Natural killer cell (primary cell): ENCODE measurements at places on chromosomes 3 and 15. TPM values are rescaled to one million over a fixed set of nuclear protein-coding genes. Genes with fewer than 3 reads are reported as not detected.

Gene SEMA3B
- 0.97 TPM for total RNA-seq

Gene CLSTN2
- not detected for total RNA-seq

Gene GABRR3
- not detected for total RNA-seq

Gene LSMEM2
- total RNA-seq, result not detected

Gene SLC51B
- not detected for total RNA-seq

Gene CCR4
- total RNA-seq, result 2.5 TPM

Gene RTP2
- not detected for total RNA-seq

Gene SH2D7
- not detected for total RNA-seq

Gene PLA1A
- total RNA-seq, result 0.34 TPM

Gene HESX1
- total RNA-seq, result 0.55 TPM

Gene SLC28A2
- total RNA-seq, result not detected

- H3K36me3 ChIP-seq, result no peaks in the 10 kb centered on the region
- DNase-seq, result no peak
- peaks cover 11% of the 10 kb centered on the region for H3K4me1 ChIP-seq
Measured at GRCh38 chr15:52021128-52021671, 2.2 kb downstream of the MAPK6 start.

GRCh38 chr3:130906374-130906995 is 12.6 kb downstream of the ATP2C1 start:
- no peak overlapping the region for H3K4me3 ChIP-seq
- H3K36me3 ChIP-seq, result no peaks in the 10 kb centered on the region
- H3K27ac ChIP-seq, result no peak overlapping the region
- no peak for DNase-seq
- H3K4me1 ChIP-seq, result no peaks in the 10 kb centered on the region
- H3K27me3 ChIP-seq, result no peaks in the 10 kb centered on the region

- no peaks in the 10 kb centered on the region for H3K27me3 ChIP-seq
- no peak within 1 kb of the TSS for H3K27ac ChIP-seq
- H3K4me1 ChIP-seq, result no peaks in the 10 kb centered on the region
- no peak within 1 kb of the TSS for H3K4me3 ChIP-seq
- no peak for DNase-seq
- no peaks in the 10 kb centered on the region for H3K36me3 ChIP-seq
Measured at GRCh38 chr3:63652066-63652725, at the start of gene SNTN. Gene SNTN (plus strand): TSS chr3:63652675. CDS start chr3:63652688, 13 bp downstream.

DNA sequence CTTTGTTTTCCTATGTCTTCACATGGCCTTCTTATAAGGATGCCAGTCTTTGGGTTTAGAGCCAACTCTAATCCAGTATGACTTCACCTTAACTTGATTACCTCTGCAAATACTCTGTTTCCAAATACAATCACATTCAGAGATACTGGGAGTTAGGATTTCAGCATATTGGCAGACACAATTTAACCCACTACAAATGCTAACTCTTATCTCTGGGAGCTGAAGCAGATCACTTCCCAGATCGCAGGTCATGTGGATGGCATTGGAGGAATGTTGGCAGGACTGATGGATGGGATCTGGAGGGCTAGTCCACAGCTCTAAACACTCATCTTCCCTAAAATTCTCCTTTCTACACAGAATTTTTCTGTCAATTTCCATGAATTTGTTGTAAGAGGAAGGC is 46.2 kb upstream of the ADGRG7 start:
- no peaks in the 10 kb centered on the region for H3K4me1 ChIP-seq
- DNase-seq, result no peak
- no peak overlapping the region for H3K27ac ChIP-seq
- H3K36me3 ChIP-seq, result no peaks in the 10 kb centered on the region
- no peak overlapping the region for H3K4me3 ChIP-seq

- no peaks in the 10 kb centered on the region for H3K27me3 ChIP-seq
- no peak overlapping the region for H3K27ac ChIP-seq
- DNase-seq, result no peak
Measured at GRCh38 chr3:113113361-113113760, 98.0 kb upstream of the BOC start.

- H3K27me3 ChIP-seq, result no peaks in the 10 kb centered on the region
- no peak for DNase-seq
- no peak overlapping the region for H3K4me3 ChIP-seq
Measured at GRCh38 chr3:138127636-138128365, 4.4 kb downstream of the A4GNT start.

GRCh38 chr3:62210011-62210410 is 163.3 kb downstream of the FEZF2 start:
- no peaks in the 10 kb centered on the region for H3K4me1 ChIP-seq
- DNase-seq, result no peak
- H3K4me3 ChIP-seq, result no peak overlapping the region
- no peaks in the 10 kb centered on the region for H3K36me3 ChIP-seq
- H3K27me3 ChIP-seq, result no peaks in the 10 kb centered on the region
- H3K27ac ChIP-seq, result no peak overlapping the region

DNA sequence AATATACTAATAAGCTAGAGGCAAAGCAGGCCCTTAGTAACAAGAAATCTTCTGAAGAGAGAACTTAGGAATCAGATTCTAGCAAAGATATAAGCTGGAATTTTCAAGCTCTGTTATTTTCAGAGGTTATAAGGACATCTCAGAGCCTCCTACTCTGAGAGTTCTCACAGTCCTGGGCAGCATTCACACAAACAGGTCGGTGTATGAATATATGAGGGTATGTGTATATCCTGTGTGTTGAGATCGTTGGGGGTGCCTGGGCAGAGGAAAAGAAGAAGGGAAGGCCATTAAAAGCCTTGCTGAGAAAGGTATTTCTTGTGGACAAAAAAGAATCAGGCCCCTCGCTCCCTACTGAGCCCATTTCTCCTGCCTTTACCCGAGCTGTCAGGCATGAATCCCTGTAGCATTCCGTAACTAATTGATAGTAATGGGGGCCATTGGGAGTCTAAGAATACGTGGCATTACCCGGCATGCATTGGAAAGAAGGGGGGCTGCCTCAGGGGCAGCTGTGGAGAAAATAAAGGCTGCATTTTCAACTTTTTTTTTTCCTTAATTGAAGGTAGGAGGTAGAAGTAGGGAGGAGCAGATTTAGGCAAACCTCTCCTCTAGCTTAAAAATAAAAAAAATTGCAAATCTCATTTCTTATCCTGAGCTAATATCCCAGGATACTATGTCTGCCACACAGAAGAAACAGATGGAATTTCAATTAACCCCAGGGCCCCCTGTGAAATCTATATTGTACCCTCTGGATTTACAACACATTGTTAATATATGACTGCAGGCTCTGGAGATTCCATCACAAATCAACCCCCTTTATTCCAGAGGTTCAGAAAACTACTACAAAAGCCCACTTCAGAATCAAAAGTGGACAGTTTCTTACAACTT is 103.8 kb downstream of the GTPBP8 start:
- H3K36me3 ChIP-seq, result no peaks in the 10 kb centered on the region
- H3K4me1 ChIP-seq, result no peaks in the 10 kb centered on the region
- H3K27ac ChIP-seq, result no peak overlapping the region
- no peaks in the 10 kb centered on the region for H3K27me3 ChIP-seq
- DNase-seq, result no peak
- no peak overlapping the region for H3K4me3 ChIP-seq

DNA sequence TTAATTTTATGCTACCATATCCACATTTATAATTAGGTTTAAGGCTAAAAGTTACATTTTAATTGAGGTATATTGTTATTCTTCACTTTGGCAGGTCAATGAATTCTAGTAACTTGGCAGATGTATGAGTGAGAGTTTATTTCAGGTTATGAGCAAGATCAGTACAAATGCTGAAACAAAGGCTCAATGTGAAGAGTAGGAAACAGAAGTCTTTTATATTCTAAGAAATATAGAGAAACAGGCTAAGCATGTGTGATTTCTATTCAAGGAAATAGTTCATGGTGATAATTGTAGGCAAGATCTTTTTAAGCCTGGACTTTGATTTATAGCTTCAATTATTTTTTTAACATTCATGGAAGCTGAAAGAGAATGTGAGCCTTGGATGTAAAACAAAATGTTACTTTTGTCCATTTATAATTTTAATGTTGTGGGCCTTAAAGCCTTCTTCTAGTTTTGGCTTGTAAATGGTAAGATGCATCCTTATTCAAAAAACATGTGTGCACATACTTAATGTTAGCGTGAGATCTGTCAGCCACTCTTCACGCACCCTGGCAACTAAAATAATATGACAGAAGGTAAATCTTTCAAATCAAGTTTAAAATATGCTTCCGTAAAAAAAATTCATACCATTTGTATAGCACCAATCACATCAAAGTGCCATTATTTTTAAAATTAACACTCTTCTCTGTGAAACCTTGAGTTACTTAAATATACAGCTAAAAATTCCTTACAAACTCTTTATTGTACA is 22.8 kb upstream of the OSTN start:
- no peaks in the 10 kb centered on the region for H3K27me3 ChIP-seq
- DNase-seq, result no peak
- H3K4me1 ChIP-seq, result no peaks in the 10 kb centered on the region
- H3K27ac ChIP-seq, result no peak overlapping the region

- no peak within 1 kb of the TSS for H3K27ac ChIP-seq
- peak; percentile 6 for DNase-seq
- no peak within 1 kb of the TSS for H3K4me3 ChIP-seq
- H3K36me3 ChIP-seq, result no peaks in the 10 kb centered on the region
- peaks cover 11% of the 10 kb centered on the region for H3K27me3 ChIP-seq
Measured at GRCh38 chr3:30894521-30895251, at the start of gene GADL1. Gene GADL1 (minus strand): TSS chr3:30894661. CDS start chr3:30894614, 47 bp downstream.

DNA sequence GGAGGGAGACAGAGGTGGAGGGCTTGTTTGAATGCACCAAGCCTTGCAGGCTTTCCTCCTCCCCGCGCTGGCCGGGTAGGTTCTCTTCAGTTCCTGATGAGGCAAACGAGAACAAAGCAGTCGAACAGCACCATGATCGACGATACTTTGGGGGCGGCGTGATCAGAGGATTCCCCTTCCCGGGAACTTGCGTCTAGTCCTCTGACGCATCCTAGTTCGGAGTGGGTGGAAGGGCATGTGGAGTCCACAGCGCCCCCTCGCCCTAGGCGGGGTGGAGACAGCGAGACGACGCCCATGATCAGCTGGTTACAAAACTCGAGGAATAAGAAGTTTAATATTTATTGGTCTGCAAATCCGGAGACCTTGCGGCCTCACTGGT is 452 bp upstream of the SV2B start:
- peaks cover 15% of the 10 kb centered on the region for H3K4me1 ChIP-seq
- no peaks in the 10 kb centered on the region for H3K36me3 ChIP-seq
- H3K27ac ChIP-seq, result no peak overlapping the region
- H3K4me3 ChIP-seq, result no peak overlapping the region
- no peak for DNase-seq

DNA sequence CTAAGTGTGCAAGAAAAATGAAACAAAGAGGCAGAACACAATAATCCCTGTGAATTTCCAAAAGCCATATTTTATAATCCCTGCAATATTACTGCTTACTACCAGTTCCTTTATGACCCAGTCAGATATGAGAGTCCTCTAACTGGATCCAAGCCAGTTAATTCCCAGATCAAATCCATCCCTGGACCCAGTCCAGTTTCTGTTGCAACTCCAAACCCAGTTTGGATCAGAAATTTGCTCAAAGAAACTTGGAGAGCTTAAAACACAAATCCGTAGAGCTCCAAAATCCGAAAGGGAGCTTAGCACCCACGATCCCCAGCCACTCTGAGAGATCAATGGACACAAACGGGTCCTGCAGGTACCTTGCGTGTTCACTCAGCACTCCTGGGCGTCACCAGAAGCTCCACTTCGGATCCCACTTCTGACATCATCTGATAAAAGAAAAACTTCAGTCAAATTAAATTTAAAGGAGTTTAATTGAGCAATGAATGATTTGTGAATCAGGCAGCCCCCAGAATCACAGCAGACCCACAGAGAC is 32.6 kb upstream of the THUMPD3 start:
- H3K27me3 ChIP-seq, result no peaks in the 10 kb centered on the region
- no peaks in the 10 kb centered on the region for H3K4me1 ChIP-seq
- no peaks in the 10 kb centered on the region for H3K36me3 ChIP-seq

GRCh38 chr15:90684281-90684680 is 32.9 kb upstream of the BLM start:
- no peak overlapping the region for H3K27ac ChIP-seq
- H3K4me3 ChIP-seq, result no peak overlapping the region
- H3K36me3 ChIP-seq, result no peaks in the 10 kb centered on the region

DNA sequence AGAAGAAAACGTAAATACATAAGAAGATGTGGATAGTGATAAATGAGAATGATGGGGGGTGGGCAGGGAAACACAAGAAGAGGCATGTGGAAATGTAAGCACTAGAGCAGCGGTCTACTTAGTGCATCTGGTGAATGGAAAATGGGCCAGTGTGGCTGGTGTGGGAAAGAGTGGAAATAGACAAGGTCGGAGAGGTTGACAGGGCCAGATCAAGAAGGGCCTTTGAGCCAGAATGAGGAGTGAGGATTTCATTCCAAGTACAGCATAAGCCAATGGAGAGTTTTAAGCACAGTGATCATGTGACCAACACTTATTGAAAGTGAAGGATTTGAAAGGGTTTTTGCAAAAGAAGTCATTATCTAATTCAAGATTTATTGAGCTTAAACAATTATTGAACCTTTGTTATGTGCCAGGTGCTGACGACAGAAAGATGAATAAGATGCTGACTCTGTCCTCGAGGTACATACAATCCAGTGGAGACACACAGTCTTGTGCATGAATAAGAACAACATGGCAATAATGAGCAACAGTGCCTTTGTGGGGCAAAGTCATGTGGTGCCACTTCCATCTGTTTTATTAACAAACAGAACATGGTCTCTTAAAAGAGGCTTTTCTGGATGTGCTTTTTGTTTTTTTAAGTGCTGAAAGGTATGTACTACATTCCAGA is 124.1 kb downstream of the MFSD1 start:
- H3K4me1 ChIP-seq, result no peaks in the 10 kb centered on the region
- DNase-seq, result no peak
- H3K4me3 ChIP-seq, result no peak overlapping the region
- H3K36me3 ChIP-seq, result no peaks in the 10 kb centered on the region

DNA sequence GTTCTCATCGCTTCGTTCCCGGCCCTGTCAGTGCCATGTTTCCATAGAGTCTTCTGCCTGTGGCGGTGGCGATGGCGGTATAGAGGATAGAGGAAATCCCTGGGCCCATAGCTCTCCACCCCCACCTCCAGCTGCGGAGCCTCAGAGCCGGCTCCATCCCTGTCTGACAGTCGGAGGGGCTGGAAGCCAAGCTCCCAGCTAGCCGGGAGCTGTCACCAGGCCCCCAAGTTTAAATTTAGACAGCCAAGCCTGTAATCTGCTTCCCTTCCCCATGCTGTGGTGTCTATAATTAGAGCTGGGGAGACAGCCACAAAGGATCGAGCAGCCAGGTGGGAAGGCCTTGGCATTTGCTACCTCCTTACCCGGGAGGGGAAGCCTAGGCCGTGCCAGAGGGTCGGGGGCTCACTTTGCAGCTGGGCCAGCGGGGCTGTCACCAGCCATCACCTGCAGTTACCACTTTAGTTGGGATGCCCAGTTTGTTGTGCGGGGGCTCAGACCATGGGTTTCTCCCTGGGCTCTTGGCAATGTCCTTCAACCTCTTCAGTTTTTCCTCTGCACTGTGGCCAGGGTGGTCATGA is 56.3 kb upstream of the SEC13 start:
- H3K4me3 ChIP-seq, result no peak overlapping the region
- no peak for DNase-seq
- no peaks in the 10 kb centered on the region for H3K27me3 ChIP-seq

GRCh38 chr15:40420071-40420713 is 14.6 kb downstream of the IVD start:
- H3K36me3 ChIP-seq, result peaks cover 26% of the 10 kb centered on the region
- H3K4me1 ChIP-seq, result peaks cover 6% of the 10 kb centered on the region
- no peak overlapping the region for H3K27ac ChIP-seq
- no peaks in the 10 kb centered on the region for H3K27me3 ChIP-seq
- DNase-seq, result no peak
- H3K4me3 ChIP-seq, result no peak overlapping the region

GRCh38 chr3:4162096-4162495 is 141.1 kb upstream of the SETMAR start:
- no peak for DNase-seq
- no peaks in the 10 kb centered on the region for H3K27me3 ChIP-seq
- no peak overlapping the region for H3K4me3 ChIP-seq
- H3K36me3 ChIP-seq, result no peaks in the 10 kb centered on the region
- H3K4me1 ChIP-seq, result no peaks in the 10 kb centered on the region
